ENCODE measurements at places on chromosomes 7 and 10.
A peak's percentile ranks its signal among the peaks of the same experiment; 100 is the strongest.

GRCh38 chr10:26464632-26465280 lies 26.6 kb downstream of the APBB1IP start:
- no peak for DNase-seq

DNA sequence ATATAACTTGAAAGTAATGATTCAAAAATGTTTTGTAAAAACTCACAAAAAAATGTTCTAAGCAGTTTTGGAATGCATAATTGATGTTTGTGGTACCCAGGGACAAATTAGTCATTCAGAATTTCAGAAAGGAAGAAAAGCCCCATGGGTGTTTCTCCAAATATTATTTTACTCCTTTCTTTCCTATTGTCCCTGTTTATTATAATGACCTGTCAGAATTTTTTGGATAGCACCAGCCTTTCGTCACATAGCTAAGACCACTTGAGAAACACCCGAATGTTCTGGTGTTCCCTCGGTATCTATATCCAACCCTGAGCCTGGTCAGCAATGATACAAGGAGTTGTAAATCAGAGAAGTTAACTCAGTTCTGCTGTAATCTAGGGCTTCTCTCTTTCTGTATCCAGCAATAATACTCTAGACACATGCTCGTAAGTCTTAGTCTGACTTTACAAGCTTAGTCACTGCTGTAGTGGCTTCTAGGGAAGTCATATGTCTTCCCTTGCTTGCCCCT lies 64.8 kb upstream of the MEOX2 start:
- no peak for DNase-seq

GRCh38 chr10:62000726-62001125 lies 99.2 kb downstream of the ARID5B start:
- DNase-seq = no peak

DNA sequence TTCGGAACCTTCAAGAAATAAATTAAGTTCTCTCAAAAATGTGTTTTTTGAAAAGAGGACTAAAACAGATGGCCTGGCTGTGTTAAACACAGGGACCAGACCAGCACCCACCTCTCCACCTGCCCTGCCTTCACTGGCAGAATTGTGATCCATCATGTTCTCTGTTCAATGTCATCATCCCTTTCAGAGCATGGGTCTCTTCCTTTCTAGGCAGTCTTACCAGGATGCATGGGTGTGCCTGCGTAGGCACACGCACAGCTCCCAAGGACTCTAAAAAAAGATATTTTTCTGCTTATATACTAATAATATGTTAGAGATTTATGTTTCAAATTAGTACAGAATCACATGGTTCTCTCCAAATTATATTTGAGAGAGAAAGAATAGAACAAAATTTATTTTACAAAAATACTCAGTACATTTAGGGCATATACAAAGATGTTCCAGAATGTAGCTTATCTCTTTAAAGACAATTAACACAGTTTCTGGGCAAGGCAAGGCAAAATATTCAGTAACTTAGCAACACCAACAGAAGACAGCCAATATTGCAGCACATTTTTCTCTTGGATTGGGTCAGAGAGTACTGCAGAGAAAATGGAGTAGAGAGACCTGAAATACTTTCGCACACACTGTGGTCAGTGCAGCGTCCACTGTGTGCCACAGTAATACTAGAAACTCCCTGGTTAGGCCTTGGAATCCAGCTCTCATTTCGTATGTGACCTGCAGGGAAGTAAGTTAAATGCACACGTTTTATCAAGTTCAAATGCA lies 52.8 kb downstream of the EGFR start:
- DNase-seq = no peak

DNA sequence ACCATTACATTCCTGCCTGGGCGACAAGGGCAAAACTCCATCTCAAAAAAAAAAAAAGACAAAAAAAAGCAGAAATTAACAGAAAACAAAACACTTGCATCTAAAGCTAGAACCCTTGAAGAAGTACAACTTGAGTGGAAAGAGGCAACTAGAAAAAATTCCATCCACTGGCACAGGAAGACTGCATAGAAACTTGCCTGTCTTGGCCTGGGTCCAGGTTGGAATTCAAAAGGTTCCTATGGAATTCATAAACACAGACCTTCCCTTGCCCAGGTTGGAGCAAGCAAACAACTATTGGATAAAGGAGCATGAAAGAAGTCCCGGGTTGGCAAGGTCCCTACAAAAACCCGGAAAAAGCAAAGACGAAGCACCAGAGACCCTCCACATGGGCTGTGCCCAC lies 69.8 kb downstream of the CCDC71L start:
- no peak for DNase-seq

DNA sequence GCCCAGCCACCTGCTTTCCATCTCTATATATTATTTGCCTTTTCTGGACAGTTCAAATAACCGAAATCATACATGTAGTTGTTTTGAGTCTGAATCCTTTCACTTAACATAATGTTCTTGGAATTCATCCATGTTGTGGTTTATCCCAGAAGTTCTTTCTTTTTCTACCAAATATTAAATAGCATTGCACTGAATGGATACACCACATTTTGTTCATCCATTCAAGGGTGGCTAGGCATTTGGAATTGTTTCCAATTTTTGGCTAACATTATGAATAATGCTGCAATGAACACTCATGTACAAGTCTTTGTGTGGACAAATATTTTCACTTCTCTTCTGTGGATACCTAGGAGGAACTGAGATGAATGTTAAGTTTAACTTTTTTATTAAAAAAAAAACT lies 18.0 kb downstream of the DNAJC1 start:
- DNase-seq = no peak

DNA sequence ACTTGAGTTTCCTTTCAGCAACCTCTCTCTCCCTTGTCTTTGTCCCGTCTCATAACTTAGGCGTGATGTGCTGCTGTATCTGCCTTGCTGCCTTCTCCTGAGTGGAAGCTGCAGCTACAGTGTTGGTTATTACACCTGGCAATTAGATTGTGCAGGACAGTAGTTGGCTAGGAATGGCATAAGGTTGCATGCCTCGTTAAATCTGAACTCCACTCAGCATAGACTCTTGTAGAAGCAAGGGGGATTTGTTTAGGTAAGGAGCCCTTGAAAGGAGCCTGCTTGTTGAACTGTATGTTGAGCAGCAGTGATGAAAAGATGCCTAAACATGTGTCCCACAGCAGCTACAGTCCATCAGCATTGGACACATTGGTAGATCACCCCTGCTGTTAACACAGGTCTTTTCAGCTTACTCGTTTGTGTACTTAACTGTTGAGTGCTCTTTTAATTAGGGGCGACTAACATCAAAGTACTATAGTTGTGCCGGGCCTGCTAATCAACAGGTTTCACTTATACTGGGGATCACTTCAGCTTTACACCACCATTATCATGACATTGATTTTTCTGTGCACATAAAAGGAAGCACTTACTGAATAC lies 225.0 kb downstream of the AUTS2 start:
- DNase-seq = peak; percentile 41

DNA sequence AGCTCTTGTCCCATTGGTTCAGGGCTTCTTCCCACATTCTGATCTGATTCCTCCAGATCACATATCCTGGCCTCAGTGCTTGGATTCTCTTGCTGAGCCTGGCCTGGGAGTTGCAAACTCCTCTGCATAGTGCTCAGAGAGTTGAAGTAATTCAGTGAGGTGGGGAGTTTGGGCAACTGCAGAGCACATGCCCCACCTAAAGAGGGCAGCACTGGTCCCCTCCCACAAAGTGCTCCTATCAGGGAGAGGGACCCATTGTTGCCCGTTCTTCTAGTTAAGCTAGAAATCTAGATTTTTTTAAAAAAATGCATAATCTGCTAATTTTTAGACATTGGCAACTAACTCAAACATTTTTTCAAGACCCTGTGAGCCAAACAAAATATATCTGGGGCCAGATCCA lies 45.1 kb downstream of the CHN2 start:
- DNase-seq = no peak

GRCh38 chr7:150665089-150665748 lies 20.3 kb upstream of the GIMAP2 start:
- no peak for DNase-seq

DNA sequence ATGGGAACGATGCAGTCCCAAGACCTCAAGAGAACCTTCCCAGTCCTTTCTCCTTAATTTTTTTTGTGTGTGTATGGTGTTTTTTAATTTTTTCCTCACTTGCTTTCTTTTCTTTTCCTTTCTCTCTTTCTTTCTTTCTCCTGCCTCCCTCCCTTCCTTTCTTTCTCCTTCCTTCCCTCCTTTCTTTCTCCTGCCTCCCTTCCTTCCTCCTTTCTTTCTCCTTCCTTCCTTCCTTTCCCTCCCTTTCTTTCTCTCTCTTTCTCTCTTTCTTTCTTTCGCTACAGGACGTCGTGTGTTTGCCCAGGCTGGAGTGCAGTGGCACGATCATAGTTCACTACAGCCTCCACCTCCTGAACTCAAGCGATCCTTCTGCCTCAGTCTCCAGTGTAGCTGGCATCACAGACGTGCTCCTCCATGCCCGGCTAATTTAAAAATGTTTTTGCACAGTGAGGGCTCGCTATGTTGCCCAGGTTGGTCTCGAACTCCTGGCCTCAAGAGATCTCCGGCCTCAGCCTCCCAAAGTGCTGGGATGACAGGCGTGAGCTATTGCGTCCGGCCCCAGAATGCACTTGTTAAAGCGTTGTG lies 709 bp upstream of the NIPSNAP2 start:
- no peak for DNase-seq

- DNase-seq = no peak
These were observed 105.6 kb upstream of the RNF32 start for GRCh38 chr7:156534925-156535324.

GRCh38 chr7:17546592-17546991 lies 248.1 kb downstream of the AHR start:
- DNase-seq = no peak

GRCh38 chr10:101625821-101626412 lies 37.8 kb downstream of the DPCD start:
- no peak for DNase-seq

DNA sequence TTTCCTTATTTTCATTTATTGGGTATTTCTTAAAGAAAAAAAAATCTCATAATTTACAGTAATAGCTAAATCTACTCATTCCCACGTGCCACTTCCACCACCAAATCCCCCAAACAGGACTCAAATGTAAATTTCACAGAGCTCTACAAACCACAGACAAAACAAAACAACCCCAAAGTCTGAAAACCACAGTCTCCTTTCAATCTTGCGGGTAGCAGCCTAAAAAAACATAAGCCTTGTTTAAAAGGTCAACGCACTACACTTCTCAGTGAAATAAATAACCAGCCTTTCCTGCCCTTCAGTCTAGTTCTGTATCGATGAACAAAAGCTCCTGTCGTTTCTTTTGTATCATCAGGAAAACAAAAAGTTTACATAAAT lies 121.8 kb upstream of the AFAP1L2 start:
- DNase-seq = no peak

GRCh38 chr10:70927189-70927943 lies 39.0 kb upstream of the PCBD1 start:
- DNase-seq = no peak

- DNase-seq = no peak
These were observed 32.1 kb downstream of the UMAD1 start for GRCh38 chr7:7672545-7673239.

GRCh38 chr7:114141415-114141814 lies 222.6 kb upstream of the PPP1R3A start:
- no peak for DNase-seq

DNA sequence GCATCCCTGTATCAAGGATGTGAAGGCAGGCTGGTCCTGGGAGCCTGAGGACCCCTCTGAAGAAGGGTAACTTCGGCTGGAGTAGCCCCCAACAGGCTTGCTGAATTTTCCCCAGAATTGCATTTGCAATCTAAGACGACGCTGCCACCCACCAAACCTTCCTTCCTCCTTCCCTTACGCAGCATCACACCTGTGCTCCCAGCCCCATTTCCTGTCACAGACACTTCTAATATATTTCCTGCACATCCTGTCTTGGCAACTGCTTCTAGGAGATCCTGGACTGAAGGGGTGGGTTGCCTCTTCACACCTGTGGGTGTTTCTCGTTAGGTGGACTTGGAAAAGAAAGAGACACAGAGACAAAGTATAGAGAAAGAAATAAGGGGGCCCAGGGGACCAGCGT lies 9.4 kb upstream of the PGAM1 start:
- no peak for DNase-seq

- DNase-seq = no peak
These were observed 42.1 kb upstream of the IKZF1 start for GRCh38 chr7:50262446-50262845.

DNA sequence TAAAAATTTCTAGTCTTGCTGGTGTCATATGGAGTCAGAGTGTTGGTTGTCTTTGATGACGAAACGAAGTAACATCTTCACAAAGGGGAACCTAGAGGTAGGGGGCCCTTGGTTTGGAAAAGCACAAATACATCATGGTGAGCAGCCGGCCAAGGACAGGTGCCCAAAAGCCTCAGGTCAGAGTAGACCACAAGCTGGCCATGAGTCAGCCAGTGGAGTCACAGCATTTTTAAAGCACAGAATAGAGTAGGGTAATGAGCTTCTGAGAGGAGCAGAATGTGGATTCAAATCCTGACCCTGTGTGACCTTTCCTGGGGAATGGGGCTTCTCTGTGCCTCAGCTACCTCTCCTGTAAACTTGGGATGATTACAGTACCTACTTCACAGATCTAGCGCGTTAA lies 5.3 kb downstream of the CAMK2B start:
- DNase-seq = no peak

DNA sequence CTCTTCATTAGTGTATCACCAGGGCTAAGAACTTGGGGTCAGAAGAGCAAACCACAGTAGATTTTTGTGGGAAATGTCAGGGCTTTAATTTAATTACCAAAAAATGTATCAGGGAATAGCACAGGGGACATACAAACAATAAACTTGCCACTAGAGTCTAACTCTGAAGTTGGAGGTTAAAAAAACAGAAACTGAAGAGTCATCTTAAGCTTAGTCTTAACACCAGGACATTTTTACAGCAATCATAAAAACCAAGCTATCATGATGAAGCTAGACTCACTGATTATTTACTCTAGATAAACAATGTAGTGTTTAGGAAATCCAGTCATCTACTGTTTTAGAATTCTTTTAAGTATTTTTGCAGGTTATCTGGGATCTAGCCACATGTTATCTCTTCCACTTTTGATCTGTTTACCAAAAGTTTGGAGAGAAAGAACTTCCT lies 48.4 kb upstream of the GLI3 start:
- no peak for DNase-seq

GRCh38 chr10:58859526-58859925 lies 316.9 kb upstream of the PHYHIPL start:
- no peak for DNase-seq

- no peak for DNase-seq
These were observed 257.8 kb upstream of the GNAI1 start for GRCh38 chr7:79876848-79877252.

DNA sequence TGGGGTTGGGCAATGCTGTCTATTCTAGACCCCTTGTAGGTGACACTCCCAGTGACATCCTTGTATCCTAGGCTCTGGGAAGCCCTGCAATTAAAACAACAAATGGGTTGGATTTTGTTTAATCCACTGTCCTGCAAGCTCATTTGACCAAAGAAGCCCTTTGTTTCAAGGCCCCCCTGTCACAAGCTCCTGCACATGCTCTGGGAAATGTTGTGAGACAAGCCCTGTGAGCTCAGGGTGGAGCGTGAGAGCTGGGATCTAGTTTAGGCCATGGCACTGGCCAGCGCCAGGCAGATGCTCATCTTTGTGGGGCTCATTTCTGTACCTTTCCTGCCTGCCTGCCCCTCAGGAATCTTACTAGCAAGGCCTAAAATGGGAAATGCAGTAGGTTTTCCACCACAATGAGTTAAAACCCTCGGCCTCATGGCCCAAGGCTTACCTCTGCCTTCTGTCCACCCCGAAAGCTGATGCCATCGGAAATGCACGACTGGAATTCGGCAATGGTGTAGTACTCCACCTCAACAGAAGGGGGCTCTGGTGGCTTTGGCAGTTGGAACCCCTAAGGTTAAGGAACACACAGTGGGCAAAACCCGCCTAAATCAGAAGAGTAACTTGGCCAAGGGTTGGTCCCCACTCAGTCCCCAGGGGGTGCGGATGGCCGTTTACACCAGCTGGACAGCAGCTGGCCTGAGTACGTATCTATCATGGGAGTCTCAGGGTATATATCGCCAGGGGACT lies 112.0 kb downstream of the NEURL1 start:
- DNase-seq = no peak

All from COR-L47 (cell line).